Heart right ventricle (tissue), 16 donors: ENCODE measurements at places on chromosomes 7 and 10.

DNA sequence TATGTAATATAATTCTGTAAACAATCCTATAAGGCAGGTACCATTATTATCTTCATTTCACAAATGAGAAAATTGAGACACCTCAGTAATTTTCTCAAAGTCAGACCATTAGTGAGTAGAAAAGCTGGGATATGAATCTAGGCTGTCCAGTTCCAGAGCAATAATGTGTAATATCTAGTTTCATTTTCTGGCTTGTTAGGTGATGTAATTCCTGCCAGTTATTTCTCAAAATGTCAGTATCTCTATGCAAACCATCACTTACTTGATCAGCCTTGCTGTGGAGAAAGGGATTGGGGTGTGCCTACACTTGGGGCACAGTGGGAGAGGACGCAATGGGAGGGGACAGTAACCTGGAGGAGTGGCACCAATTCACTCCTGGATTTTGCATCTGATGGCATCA lies 157.5 kb downstream of the LYZL1 start:
- DNase-seq: no peak

GRCh38 chr7:97275475-97275874 lies 158.0 kb downstream of the SDHAF3 start:
- DNase-seq: no peak

- no peak for DNase-seq
Measured at GRCh38 chr10:57579926-57580325, 687.8 kb downstream of the IPMK start.

- no peak for DNase-seq
Measured at GRCh38 chr7:41378156-41378555, 324.7 kb downstream of the INHBA start.

GRCh38 chr10:100483876-100484666 lies 21.3 kb downstream of the WNT8B start:
- DNase-seq: no peak

- no peak for DNase-seq
Measured at GRCh38 chr10:113345826-113346624, 206.8 kb upstream of the HABP2 start.

DNA sequence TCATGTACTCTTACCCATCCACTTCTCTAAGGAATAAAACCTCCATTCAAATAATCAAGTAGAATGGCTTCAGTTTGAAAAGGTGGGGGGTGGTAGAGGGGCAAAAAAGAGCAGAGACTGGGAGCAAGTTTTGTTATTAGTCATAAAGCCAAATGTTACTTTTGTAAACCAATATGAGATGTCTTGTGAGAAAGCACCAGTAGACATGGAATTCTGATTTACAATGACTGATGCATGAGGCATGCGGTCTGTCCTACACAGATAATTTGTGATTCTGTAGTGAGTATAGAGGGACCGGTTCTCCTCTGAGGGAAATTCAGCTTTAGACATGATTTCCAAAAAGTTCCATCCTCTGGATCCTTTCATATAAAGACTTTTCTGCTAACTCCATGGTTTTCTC lies 12.9 kb upstream of the ABCA13 start:
- DNase-seq: no peak

- no peak for DNase-seq
Measured at GRCh38 chr7:15989194-15989593, 302.7 kb upstream of the MEOX2 start.

DNA sequence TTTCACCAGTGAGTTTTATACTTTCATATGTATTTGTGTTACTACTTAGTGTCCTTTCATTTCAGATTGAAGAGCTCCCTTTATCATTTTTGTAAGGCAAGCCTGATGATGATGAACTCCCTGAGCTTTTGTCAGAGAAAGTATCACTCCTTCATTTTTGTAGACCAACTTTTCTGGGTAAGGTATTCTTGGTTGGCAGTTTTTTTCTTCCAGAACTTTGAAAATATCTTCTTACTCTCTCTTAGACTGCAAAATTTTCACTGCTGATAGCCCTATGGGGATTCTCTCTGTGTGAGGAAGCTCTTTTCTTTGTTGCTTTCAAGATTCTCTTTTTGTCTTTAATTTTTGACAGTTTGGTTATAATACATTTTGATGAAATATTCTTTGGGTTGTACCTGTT lies 35.7 kb downstream of the CCDC7 start:
- DNase-seq: no peak

DNA sequence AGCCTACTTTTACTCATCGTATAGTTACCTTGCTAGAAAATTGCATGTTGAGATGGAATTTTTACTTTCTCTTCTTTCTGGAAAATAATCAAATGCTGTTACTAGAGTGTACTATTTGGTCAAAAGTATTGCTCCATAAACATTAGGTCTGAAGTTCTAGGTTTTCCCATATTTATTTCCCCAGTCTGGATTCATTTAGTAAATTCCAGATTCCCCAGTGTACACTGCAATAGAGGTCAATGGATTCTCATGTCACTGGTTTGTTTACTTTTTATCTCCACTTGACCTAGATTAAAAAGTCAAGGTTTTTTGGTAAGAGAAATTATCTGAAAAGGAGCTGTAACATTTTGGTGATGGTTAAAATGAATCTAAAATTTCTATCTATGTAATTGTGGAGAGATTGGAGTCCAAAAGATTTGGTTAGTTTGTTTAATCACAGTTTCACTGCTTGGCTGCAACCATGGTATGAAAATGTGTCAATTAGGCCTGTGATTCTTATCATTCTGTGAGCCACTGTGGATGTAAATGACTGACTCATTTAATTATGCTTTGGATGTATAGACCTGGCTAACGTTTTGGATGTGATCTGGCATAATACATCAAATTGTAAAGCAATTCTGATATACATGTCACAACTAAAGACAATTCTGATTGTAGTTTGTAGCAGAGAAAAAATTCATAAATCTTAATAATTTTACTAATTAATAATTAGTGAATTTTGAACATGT lies 32.7 kb upstream of the STEAP4 start:
- no peak for DNase-seq

DNA sequence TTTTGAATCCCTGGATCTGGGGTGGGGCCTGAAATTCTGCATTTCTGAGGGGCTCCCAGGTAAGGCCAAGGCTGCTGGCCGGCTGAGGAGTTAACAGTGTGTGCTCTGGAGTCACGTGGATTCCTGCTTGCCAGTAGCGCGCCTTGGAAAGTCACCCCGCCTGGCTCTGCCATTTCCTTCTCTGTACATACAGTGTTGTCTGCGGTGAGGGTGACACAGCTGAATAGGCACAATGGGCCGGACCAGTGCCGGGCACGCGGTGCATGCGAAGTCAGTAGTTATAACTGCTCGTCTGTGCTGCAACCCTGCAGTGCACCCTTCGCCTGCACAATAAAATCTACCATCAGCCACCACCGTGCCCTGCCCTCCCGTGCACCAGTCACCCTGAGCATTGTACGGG lies 68.0 kb upstream of the EEPD1 start:
- no peak for DNase-seq

- DNase-seq: peak; percentile 69
Measured at GRCh38 chr10:102644066-102644645, at the start of gene TRIM8. TSS of gene TRIM8 (plus strand) at chr10:102644479. CDS start at chr10:102644618, 139 bp downstream.

- DNase-seq: no peak
Measured at GRCh38 chr10:129966370-129966888, 2.4 kb upstream of the EBF3 start.

DNA sequence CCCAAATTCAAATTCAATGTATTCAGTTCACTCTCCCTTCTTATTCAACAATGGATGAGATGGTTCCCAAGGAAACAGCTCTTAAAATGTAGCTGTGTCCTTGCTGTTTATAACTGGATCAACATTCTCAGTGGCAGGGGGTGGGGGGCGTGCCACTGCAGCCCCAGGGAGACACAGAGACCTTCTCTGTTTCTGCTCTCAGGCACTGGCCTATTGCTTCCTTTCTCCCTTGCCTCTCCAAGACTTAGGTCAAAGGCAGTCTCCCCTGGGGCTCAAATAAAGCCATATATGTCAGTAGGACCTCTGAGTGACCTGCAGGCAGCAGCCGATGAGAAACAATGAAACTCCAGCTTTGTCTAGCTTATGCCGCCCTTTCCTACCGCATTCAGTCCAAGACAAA lies 20.7 kb downstream of the VSTM4 start:
- DNase-seq: no peak

GRCh38 chr7:139159900-139160675 lies 50.6 kb upstream of the ZC3HAV1 start:
- no peak for DNase-seq

- DNase-seq: no peak
Measured at GRCh38 chr7:135966341-135967043, 10.7 kb downstream of the MTPN start.

DNA sequence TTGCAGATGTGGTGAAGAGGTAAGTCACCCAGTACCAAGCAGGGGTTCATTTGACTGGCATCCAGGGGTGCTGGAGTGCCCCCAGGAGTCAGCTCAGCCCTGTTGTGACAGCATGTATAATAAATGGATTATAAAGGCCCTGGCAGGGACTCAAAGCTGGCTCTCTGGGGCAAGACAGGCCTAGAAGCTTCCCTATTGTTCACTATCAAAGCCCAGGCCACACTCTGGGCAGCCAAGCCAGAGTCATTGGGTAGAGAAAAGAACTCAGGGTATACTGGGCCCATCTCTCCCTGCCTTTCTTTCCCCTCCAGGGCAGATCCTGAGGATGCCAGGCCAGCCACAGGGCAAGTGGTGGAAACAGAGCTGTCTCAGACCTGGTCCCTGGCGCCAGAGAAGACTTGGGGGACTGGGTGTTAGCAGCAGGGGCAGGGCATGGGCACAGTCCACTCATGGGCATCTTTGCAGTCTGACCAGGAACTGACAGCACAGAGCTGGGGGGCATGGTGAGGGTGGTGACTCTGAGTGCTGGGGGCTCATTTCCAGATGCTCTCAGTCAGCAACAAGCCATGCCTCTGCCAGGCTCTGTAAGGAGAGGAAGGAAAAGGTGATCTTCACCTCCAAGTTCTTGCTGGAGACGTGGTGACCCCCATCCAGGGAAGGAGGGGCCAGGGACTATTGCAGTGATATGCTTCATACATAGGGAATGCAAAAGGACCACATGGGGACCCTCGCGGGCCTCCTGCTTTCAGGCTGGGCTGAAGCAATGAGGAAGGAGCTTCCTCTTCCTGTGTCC lies 11.7 kb downstream of the RBP3 start:
- DNase-seq: no peak

GRCh38 chr7:1532456-1533254 lies 2.2 kb downstream of the MAFK start:
- DNase-seq: peak; percentile 69

GRCh38 chr10:16952080-16952479 lies 134.9 kb upstream of the RSU1 start:
- DNase-seq: no peak
